Caco-2 (cell line): ENCODE measurements at places on chromosomes 5 and 9. TPM values are rescaled to one million over a fixed set of nuclear protein-coding genes. Genes with fewer than 3 reads are reported as not detected.

SEMA4D gene
- 16.0 and 17.1 TPM in 2 replicates for total RNA-seq

DNA sequence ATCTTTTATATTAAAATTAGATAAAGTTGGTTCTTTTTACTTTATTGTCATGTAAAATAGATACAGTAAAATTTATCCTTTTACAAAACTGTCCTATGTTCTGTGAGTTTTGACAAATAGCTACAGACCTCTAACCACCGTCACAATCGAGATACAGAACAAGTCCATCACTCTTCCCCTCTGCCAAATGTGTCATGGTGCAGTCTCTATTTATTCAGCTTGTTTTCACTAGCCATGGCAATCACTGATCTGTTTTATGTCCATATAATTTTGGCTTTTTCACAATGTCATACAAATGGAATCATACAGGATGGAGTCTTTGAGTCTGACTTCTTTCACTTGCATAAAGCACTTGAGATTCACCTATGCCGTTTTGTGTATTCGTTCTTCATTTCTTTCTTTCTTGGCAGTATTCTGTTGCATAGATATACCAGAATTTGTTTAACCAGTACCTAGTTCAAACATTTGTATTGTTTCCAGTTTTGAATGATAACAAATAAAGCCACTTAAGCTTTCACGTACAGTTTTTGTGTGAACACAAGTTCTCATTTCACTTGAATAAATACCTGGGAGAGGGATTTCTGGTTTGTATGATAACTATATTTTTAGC is 273.2 kb upstream of the MPDZ start:
- no peak for DNase-seq

DNA sequence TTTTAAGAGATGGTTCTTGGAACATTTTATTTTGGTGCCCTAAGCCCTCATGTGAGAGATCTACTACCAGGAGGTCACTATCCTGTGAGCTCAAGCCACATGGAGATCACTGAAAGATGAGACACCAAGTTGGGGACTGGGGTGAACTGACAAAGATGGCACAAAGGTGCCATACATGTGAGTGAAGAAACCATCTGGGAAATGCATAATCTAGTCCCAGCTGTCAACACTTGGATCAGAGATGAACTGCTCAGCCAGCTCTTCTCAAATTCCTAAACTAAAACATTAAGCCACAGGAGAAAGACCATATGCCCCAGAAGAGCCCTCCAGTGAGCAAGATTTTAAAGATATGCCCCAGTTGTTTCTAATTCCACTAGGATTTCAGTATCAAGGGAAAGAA is 22.2 kb upstream of the MYOT start:
- H3K27me3 ChIP-seq: no peaks in the 10 kb centered on the region
- DNase-seq: no peak
- H3K4me3 ChIP-seq: no peak overlapping the region

- no peaks in the 10 kb centered on the region for H3K4me1 ChIP-seq
- H3K27ac ChIP-seq: no peak overlapping the region
- H3K4me3 ChIP-seq: no peak overlapping the region
- H3K27me3 ChIP-seq: no peaks in the 10 kb centered on the region
Measured at GRCh38 chr5:144812763-144813162, 642.1 kb downstream of the KCTD16 start.

SLC4A9 gene
- 0.11 and 0.35 TPM in 2 replicates for total RNA-seq
